Stimulated activated naive B cell treated with anti-CD40 and anti-IgM and Interleukin-4, amounts not matched to agents 10 μg/mL and 1 μg/mL and 100 μg/mL, for 72 hours (primary cell): ENCODE measurements at places on chromosomes 5 and 9.
A peak's percentile ranks its signal among the peaks of the same experiment; 100 is the strongest.

DNA sequence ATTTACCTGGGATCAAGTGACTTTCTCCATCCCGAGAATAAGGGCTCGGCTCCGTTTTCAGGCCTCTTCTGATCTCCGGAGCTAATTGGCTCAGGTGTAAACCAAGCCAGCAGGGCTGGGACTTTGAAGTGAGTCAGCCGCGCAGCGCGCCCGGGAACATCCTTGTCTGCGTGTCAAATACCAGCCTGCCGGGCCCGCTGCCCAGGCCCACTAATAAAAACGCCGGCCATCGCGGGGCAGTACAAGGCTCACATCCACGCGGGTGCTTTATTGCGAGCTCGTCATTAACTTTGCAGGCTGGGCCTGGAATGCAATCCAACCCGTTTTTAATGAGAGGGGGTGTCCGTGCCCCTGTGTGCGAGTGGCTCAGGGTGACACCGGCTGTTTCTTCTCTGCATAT, 416.8 kb downstream of the IRX2 start:
- DNase-seq: no peak

- DNase-seq: no peak
Measured at GRCh38 chr5:88677943-88678769, 204.8 kb downstream of the MEF2C start.

GRCh38 chr5:169656125-169656901, 19.2 kb downstream of the DOCK2 start:
- DNase-seq: peak; percentile 20

- no peak for DNase-seq
Measured at GRCh38 chr9:2281803-2282185, 266.6 kb downstream of the SMARCA2 start.

DNA sequence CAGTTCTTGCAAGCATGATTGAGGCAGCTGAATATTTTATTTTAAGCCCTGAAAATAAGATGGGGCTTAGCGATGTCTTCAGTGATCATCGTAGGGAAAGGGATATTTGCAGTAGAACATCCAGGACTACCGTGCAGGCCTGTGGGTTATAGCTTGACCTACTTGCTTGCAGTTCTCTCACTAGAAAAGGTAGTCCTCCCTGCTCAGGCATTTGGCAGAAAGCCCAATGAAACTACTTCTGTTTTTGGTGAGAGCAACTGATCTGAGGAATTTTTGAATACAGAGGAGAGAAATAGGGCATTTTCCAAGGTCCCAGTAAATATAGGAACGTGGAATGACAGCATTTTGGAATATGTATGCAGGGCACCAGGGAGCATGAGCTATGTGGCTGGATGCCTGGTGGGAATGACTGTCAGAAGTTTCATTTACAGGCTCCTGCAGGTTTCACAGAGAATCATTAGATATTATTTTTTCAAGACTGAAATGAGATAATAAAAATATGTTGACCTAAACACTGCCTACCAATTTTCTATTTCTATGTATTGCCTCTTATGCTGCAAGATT, 417.9 kb upstream of the ACTBL2 start:
- DNase-seq: no peak

DNA sequence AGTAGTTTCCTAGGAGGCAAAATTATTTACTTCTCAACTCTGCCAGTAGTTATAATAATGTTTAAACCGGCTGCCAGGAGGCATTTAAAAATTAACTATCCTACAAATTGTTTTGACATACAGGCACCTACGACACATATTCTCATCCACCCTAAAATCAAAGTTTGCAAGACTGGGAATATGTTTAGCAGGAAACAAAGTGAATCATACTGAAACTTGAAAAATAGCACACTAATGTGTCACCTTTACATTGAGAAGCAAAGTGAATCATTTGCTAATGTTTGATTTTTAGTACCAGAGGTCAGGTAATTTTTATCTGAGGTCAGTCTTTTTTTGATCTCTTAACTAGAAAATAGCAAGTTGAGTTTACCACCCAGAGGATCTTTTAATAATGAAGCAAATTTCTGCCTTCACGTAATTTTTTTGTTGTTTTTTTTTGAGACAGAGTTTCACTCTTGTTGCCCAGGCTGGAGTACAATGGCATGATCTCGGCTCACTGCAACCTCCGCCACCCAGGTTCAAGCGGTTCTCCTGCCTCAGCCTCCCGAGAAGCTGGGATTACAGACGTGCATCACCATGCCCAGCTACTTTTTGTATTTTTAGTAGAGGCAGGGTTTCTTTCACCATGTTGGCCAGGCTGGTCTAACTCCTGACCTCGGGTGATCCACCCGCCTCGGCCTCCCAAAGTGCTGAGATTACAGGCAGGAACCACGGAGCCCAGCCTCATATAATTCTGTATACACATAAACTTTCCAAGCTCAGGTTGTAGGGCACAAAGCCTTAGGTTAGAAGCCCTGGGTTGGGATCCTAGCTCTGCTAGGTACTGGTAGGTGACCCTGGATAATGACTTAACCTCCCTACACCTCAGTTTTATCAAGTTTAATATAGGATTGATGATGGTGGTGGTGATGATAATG, 124.3 kb downstream of the UGCG start:
- DNase-seq: no peak

- DNase-seq: no peak
Measured at GRCh38 chr9:128836509-128837145, 7.0 kb upstream of the SPOUT1 start.

DNA sequence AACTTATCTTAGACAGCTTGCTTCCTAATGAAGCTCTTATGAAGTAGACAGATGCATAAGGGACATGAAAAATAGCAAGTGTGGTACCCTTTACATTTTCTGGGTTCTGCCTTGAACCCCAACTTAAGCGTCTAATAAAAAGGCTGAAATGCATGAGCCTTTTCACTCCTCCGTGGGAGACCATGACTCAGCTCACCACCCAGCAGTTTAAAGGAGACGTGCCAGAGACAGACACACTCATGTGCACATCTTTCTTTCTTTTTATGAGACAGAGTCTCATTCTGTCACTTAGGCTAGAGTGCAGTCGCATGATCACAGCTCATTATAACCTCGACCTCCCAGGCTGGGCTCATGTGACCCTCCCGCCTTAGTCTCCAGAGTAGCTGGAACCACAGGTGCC, 22.3 kb downstream of the CTXN3 start:
- no peak for DNase-seq

GRCh38 chr9:136568288-136569081, 22.6 kb upstream of the NOTCH1 start:
- DNase-seq: no peak

DNA sequence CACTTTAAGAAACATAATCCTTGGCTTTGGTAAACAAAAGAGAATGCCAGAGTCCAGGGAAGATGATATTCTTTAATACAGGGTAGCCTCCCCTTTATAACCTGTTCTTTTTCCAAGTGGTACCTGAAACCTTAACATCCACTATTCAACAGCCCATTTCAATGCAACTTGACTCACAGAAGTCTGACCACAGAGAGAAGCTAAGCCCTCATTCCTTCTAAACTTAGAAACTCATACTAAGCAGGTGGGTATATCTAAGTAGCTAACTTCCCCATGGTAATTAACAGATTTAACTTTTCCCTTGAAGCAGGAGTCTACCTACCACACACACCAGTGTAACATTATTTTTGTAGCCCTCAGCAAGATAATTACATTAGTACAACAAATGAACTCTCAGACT, 91.9 kb downstream of the CEMIP2 start:
- DNase-seq: no peak

DNA sequence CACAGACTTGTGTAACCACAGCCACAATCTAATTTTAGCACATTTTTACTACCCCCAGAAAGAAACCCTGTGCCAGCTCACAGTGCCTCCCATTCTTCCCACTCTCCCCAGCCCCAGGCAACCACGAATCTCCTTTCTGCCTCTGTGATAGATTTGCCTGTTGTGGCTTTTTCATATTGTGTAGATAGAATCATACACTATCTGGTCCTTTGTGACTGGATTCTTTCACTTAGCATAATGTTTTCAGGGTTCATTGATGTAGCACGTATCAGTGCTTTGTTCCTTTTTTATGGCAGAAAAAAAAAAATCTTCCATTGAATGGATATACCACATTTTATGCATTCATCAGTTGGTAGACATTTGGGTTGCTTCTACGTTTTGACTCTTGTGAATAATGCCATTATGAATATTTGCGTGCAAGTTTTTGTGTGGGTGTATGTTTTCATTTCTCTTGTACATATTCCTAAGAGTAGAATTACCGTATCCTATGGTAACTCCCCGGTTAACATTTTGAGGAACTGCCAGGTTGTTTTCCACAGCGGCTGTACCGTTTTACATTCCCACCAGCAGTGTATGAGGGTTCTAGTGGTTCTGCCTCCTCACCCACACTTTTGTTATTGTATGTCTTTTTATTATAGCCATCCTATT, 64.5 kb downstream of the RCL1 start:
- no peak for DNase-seq

GRCh38 chr9:132677976-132678375, 7.7 kb downstream of the GTF3C4 start:
- no peak for DNase-seq

GRCh38 chr5:101626572-101626971, 669.5 kb downstream of the SLCO4C1 start:
- DNase-seq: no peak

DNA sequence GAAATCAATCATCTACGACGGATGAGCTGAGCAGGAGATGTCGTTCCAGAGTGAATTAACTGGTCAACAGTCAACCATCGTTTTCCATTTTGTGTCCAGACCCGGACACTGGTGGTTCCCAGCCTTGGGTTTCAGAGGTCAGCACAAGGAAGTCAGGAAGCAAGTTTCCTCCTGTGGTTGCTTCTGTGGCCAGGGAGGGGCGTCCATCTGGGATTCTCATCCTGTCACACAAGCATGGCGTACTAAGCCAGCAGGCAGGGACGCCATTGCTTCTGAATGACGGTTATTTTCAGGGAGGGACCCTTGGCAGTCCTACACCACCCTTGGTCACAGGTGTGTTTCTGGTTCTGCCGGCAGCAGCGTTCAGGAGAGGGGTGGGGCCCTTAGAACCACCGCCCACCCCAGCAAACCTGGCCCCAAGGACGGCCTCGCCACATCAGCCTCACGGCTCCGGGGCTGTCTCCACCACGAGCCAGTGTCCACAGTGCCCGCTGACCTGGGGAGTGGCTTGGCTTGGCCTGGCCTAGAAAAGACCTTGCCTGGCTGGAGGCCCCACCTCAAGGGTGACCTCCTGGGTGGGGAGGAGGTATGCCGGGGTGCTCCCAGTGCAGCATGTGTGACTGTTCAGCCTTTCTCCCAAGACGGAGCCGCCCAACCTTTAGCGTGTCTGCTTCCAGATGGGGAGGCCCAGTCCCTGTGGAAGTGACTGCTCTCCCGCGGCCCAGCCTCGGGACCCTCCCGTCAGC, 25.2 kb downstream of the NDUFS6 start:
- no peak for DNase-seq

GRCh38 chr9:87865626-87866025, 17.1 kb upstream of the SPATA31E1 start:
- no peak for DNase-seq

- DNase-seq: no peak
Measured at GRCh38 chr9:129822898-129823541, 916 bp downstream of the TOR1A start.

DNA sequence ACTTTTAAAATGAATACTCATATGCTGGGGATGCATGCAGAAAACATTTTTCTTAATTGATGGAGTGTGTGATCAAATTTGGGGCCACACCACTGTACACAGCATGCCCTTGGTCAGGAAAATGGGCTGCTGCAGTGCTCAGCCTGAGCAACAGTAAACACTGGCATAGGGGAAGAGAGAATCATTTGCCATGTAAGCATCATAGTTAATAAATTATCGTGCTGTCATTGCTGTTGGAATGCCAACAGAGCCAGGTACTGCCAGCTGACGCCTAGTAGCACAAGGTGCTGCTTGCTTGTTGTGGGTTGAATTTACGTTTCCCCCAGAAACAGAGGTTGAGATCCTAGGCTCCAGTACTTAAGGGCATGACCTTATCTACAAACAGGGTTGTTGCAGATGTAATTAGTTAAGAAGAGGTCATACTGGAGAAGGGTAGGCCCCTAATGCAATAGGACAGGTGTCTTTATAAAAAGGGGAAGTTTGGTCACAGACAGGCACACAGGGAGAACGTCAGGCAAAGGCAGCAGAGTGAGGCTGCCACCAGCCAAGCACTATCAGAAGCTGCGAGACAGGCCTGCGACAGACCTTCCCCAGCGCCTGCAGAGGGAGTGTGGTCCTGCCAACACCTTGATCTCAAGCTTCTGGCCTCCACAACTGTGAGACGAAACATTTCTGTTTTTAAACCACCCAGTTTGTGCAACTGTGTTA, 25.3 kb downstream of the DAP start:
- DNase-seq: peak; percentile 75

DNA sequence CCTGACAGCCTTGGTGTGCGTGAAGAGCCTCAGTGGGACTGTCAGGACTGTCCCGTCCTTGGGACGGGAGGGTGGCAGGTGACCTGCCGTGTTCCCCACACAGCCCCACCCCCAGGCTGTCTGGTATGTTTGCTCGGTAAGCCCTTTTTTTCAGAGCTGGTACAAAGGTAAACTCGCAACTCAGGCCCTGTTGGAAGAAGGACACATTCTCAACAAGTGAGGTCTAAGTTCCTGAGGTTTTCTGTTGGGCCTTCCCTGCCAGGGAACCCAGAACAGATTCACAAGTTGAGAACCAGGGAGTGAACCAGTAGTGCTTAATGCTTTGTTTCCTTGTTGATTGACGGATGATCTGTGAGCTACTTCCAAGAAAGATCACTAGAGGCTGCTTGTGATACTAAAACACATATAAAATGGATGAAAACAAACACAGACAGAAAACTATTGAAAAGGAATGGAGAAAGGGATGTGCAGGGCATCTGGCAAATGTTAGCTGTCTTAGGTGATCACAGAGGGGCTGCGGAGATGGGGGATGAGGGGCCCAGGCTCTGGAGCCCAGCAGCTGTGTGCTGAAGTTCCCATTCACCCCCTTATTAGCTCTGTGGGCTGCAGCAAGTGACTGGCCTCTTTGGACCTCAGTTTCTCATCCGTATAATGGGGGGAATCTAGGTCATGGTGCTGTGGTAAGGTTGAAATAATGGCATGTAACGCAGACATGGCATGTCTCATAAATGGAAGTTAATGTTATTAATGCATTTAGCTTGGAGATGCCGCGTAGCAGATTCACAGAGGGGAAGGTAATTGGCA, 2.7 kb downstream of the NDST1 start:
- no peak for DNase-seq

GRCh38 chr5:149863830-149864229, 80.8 kb downstream of the PDE6A start:
- no peak for DNase-seq

DNA sequence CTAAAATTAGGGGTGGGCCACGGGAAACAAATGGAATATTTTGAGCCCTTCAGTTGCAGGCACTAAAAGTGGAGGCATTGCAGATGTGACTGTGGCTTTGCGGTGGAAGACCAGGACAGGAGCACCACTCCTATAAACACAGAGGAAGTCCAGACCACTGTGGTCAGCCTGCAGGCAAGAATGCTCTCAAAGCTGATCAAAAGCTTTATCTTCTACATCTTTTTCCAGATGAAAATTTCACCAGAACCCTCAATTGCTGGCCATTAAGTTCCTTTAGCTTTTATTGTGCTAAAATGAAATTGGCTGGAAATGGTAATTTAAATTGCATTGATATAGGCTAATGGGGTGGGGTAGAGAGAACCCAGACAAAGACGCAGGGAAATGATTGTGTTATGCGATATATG, 208.8 kb downstream of the ERCC6L2 start:
- DNase-seq: no peak

- no peak for DNase-seq
Measured at GRCh38 chr5:1820926-1821325, 19.7 kb downstream of the NDUFS6 start.

- no peak for DNase-seq
Measured at GRCh38 chr9:120730654-120731514, 16.6 kb upstream of the MEGF9 start.

GRCh38 chr9:119033596-119033995, 335.6 kb downstream of the BRINP1 start:
- DNase-seq: no peak
